ENCODE measurements at places on chromosomes 13 and 19.

DNA sequence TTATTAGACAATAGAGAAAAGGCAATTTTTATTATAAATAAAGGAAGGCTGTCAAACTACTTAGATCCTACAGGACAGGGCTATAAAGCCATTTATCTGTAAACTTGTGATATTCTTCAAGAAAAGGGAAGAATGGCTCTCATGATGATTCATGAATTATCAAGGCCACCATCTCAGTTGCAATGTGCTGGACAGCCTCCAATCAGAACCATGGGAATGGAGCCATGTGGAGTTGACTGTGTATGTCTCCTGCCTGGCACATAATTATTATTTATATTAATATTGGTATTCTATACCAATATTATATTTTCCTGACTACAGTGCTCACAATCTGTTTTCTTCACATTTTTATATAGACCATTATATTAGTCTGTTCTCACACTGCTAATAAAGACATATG, 560.5 kb upstream of the MIR17HG start:
- no peak overlapping the region for H3K4me3 ChIP-seq
- DNase-seq: no peak
- no peaks in the 10 kb centered on the region for H3K4me1 ChIP-seq
- H3K36me3 ChIP-seq: no peaks in the 10 kb centered on the region
- no peaks in the 10 kb centered on the region for H3K27me3 ChIP-seq
- H3K27ac ChIP-seq: no peak overlapping the region

DNA sequence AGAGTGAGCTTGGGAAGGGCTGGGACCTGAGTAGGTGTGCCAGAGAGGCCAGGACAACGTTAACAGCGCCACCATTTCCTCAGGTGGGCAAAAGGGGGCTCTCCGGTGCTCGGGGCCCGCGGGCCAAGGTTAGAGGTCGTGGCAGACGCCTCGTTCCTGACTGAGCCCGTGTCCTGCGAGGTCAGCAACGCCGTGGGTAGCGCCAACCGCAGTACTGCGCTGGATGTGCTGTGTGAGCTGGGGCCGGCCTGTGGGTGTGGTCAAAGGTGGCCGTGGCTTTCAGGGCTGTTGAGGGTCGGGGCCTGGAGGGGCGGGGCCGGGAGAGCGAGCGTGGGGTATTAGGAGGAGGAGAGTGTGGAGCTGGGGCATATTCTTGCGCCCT, 3.7 kb downstream of the KIRREL2 start:
- H3K36me3 ChIP-seq: no peaks in the 10 kb centered on the region
- no peak for DNase-seq
- H3K27me3 ChIP-seq: peaks cover 61% of the 10 kb centered on the region
- no peak overlapping the region for H3K27ac ChIP-seq
- H3K4me1 ChIP-seq: no peaks in the 10 kb centered on the region
- no peak overlapping the region for H3K4me3 ChIP-seq

GRCh38 chr19:6773323-6773931, 919 bp downstream of the VAV1 start:
- no peaks in the 10 kb centered on the region for H3K36me3 ChIP-seq
- no peak for DNase-seq
- no peaks in the 10 kb centered on the region for H3K4me1 ChIP-seq
- H3K4me3 ChIP-seq: no peak overlapping the region
- no peak overlapping the region for H3K27ac ChIP-seq

DNA sequence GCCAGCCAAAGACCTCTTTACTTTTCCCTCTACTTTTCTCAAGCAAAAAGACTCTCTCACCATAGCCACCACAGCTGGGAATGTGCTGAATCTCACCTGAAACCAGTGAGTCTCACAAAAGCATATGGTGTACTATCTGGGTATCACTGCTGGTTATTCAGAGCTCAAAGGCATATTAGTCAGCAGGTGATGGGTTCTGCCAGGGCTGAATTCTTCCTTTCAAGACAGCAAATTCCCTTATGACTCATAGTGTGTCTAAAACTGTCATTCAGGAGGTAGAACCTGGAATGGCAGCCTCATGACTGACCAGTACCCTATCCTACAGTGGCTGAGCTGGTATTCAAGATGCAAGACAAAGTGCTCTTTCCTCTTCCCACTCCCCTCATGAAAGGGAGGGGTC, 2859.1 kb downstream of the PCDH9 start:
- no peak for DNase-seq
- H3K4me1 ChIP-seq: no peaks in the 10 kb centered on the region
- H3K27ac ChIP-seq: no peak overlapping the region
- H3K4me3 ChIP-seq: no peak overlapping the region
- H3K27me3 ChIP-seq: no peaks in the 10 kb centered on the region

DNA sequence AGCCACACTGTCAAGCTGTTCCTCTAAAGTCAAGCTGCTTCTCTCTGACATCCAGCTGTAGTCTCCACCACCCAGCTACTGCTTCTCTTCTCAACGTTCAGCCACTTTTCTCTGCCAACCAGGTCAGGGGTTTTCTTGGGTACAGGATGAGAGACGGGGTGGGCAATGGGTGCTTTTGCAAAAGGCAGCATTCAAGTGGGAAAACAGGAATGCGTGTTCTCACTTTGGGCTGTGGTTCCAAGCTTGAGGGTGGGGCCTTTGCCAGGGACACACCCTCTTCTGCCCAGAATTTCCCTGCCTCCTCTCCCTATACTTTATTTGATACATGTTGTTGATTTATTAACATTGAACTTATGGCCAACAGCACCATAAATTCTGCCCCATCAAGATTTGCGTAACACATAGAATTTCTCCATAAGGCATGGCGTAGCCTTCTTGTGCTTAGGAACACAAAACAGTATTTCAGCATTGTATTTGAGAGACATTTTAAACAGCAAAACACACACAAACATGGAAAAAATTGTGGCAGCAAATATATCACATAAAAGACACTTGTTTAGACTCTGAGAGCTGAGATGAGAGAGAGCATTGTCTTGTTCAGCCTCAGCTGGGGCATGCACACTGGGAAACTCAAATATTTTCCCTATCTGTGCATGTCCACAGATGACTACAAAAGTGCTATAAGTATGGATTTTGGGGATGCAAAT, 392.8 kb downstream of the SLITRK6 start:
- H3K4me1 ChIP-seq: no peaks in the 10 kb centered on the region
- no peaks in the 10 kb centered on the region for H3K36me3 ChIP-seq
- H3K27ac ChIP-seq: no peak overlapping the region
- no peak for DNase-seq

DNA sequence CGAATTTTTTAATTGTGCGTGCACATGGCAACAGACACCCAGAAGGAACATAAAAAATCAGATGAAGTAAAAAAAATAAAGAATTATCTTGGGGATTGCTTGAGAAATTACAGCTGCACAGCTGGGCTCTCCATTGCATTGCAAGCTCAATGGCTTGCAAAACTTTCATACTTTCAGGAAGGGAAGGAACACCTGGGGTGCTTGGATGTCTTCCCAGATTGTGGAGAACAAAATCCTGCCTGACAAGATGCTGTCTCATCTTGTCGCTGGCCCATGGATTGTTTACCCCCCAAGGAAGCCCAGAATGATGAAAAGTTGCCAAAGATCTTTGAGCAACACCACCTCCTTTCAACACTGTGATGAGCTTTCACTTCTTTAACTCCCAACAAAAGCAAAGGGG, 11.0 kb upstream of the CASP14 start:
- H3K4me1 ChIP-seq: no peaks in the 10 kb centered on the region
- no peak for DNase-seq
- H3K4me3 ChIP-seq: no peak overlapping the region
- no peak overlapping the region for H3K27ac ChIP-seq
- H3K36me3 ChIP-seq: no peaks in the 10 kb centered on the region

DNA sequence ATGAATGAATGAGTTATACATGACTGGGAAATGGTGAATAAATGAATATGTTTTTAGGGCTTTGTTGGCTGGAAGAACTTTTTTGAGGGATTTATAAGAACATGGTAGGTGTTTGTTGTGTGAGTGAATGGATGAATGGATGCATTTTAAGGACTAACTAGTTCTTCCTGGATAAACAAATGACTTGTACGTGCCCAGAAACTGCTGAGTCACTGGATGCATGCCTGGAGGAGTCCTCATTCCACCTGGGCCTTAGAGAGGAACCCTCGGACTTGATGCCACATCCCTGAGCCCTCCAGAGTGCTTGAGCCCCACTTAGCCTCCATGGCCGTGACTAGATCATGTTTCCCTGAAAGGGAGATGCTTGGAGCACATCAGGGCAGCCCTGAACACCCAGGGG, 153.4 kb downstream of the DPF1 start:
- H3K36me3 ChIP-seq: no peaks in the 10 kb centered on the region
- no peaks in the 10 kb centered on the region for H3K27me3 ChIP-seq
- H3K4me1 ChIP-seq: peaks cover 9% of the 10 kb centered on the region
- H3K4me3 ChIP-seq: no peak overlapping the region

Data from SJSA1 (cell line).